ENCODE measurements at places on chromosomes 2 and 18. TPM values are rescaled to one million over a fixed set of nuclear protein-coding genes. Genes with fewer than 3 reads are reported as not detected.

The BOLA3 gene
- total RNA-seq, result 206 TPM

- DNase-seq, result no peak
Measured at GRCh38 chr18:49623571-49623970, 61.7 kb downstream of the LIPG start.

The FN1 gene
- total RNA-seq, result 453 TPM

DNA sequence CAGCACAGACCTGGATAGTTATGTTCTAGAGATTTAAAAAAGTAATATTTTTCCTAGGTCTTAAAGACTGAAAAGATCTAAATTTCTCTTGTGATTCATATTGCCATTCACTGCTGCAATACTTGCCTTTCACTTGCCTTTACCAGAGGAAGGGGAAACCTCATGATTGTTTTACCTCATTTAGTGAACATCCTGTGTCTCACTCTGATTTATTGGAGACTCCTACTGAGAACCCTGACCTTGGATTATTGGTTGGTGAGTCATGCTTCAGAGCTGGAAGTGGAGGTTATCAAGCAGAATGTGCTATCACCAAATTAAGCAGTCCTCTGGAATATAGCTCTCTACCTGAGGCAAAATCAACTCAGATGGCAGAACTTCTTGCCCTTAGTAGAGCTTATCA lies 500.5 kb downstream of the TSN start:
- no peak for DNase-seq
